Activated CD4-positive, alpha-beta T cell treated with anti-CD3 and anti-CD28 coated beads, Interleukin-2, amount 50 U/mL, for 4 hours (primary cell): ENCODE measurements at places on chromosomes 7 and 10.

DNA sequence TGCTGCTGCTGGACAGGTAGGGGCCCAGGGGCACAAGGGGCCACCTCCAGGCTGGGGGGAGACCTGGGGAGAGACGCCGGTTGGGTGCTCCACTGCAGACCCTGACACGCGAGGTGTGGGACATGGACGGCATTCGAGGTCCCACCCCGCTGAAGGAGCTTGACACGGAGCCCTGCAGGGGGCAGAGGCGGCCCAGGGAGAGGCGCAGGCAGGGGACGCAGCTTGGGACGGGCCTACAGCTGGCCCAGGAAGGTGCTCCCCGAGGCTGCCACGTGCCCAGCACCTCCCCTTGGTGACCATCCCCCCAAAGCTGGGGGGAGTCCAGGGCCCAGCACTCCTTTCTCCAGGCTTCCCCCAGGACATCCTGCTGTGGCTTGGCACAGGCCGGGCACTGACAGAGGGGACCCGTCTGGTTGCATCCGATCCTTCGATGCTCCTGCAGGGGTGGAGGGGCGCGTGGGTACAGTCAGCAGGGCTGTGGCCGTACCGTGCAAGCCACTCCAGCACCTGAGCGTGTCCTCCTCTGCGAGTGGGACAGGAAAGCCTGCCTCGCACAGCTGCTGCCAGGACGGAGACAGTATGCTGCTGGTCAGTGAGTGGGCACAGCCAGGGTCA lies 174.4 kb downstream of the ELFN1 start:
- DNase-seq, result no peak

GRCh38 chr7:144720710-144721109 lies 115.1 kb downstream of the TPK1 start:
- no peak for DNase-seq

DNA sequence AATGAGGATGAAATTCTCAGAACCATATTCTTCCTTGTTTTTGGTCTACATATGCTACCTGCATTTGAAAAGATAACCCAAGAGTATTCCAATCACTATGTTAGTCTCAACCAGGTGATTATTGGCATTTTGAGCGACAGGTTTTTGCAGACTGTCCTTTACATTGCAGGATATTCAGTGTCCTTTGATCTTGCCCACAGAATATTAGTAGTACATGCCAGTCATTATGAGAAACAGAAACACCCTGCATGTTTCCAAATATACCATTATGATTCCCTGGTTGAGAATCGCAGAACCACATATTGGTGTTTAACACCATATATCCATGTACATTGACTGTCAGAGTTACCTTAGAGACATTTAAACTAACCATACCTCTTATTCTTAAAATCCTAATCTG lies 30.6 kb downstream of the TMEM243 start:
- no peak for DNase-seq

- no peak for DNase-seq
Observed at GRCh38 chr10:58963101-58963534, 213.3 kb upstream of the PHYHIPL start.

DNA sequence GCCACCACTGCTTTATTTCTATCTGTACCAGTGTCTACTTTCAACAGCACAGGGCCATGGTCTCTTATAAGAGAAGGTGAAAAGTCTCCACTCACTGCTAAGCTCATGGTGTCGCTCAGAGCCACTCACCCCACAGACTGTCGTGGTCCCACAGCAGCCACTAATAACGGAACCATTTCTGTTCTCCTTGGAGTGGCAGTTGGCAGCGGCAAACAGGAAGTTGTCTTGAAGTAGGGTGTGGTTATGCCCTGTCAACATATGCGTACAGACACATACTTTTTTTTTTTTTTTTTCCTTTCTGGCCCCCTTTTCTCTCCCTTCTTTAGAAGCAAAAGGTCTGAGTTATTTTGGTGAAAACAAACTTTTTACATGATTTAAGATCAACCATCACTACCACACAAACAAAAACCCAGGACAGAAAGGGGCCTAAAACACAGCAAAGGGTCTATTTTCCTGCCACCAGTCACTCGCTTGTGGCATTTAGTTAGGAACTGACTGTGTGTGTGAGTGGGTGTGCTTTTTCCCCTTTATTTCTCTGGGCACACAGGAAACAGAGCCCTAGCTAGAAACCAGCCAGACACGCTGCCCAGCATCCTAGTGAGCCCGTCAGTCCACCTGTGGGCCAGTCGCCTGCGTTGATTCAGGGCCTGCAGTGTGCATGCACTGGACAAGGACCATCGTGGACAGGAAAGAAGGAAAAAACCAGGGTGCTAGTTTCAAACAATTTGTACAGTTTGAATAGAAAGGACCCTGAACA lies 96.7 kb upstream of the EFCAB10 start:
- peak; percentile 34 for DNase-seq

DNA sequence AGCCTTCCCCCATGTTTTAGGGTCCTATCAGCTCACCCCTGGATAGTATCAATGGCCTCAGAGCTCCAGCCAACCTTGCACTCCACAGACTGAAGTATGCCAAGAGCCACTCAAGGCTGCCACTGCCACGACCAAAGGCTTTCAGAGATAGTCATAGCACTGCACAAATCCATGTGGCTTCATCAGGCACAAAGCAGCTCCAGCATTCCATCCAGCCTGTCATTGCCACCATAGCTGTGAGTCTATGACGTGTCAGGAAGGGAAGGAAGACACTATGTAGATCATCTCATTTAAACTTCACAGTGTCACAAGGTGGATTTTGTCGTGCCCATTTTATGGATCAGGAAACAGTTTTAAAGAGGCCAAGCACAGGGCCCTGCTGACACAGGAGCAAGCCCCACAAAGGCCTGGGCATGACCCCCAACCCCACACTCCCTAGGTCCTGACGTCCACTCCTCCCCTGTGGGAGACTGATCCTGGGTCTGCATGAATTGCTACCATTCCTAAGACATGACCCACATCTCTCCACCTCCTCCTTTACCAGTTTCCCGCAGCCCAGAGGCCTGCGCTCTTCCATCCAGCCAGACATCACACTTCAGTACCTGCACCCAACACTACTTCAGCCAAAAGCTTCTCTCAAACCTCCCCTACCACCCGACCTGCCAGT lies 119.4 kb downstream of the DIP2C start:
- no peak for DNase-seq

GRCh38 chr7:139358541-139359365 lies 941 bp upstream of the LUC7L2 start:
- peak; percentile 45 for DNase-seq

GRCh38 chr7:108570146-108570755 lies 577 bp downstream of the DNAJB9 start:
- DNase-seq, result peak; percentile 18

GRCh38 chr7:133185512-133185911 lies 67.4 kb upstream of the EXOC4 start:
- DNase-seq, result no peak

- no peak for DNase-seq
Observed at GRCh38 chr7:138400400-138400886, 59.6 kb upstream of the TRIM24 start.

DNA sequence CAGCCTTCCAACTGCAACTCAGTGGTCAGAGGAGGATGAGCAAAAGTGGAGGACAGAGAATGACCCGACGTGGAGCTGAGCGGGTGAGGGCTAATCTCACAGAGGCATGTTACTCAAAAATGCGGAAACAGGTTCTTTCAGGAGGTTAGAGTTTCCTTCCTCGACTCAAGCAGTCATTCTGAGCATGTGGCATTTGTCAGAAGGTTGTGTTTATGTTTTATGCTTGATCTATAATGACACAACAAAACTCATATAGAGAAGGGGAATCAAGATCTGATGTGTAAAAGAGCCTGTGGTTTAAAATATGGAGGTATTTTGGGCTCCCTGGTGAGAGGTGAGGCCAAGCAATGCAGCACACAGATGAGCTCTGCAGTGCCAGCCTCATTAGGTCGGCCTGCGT lies 311.4 kb downstream of the ADARB2 start:
- no peak for DNase-seq

DNA sequence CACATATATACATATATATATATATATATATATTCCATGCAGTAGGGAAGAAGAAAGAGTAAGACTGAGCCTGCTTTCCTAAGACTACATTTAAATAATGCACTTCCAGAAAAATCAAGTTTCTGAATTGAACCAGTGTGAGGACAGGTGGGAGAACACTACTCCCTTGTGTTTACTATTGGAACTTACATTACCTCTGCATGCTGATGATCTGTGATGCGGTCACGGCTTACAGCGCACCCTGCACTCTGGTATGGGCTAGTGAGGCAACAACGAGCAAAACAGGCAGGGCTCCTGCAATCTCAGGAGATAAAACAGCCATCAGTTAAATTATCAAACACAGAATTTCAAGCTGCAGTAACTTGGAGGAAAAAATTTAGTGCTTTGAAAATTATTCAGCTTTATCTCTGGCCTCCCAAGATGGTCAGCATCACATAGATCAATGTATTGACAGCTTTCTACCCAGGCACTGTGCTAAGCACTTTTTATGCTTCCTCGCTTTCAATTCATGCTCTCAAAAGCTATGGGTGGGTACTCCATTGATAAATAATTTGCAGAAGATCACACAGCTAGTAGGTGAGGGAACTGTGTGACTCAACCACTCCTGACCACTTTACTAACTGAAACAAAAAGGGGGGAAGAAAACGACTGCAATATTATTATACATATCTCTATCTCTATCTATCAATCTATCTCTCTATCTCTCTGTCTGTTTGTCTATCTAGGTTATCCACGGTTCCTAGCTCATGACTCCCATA lies 20.5 kb upstream of the SLC16A12 start:
- DNase-seq, result no peak

GRCh38 chr7:36600314-36600682 lies 124.0 kb downstream of the AOAH start:
- no peak for DNase-seq

DNA sequence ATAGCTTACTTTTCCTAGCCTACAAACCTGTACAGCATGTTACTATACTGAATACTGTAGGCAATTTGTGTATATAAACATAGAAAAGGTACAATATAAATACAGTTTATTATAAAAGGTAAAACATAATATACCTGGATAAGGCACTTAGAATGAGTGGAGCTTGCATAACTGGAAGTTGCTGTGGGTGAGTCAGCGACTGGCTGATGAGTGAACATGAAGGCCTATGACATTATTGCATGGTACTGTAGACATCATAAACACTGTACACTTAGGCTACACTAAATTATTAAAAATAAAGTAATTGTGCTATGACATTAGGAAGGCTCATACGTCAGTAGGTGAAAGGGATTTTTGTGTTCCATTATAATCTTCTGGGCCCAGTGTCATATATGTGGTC lies 228.8 kb downstream of the HDAC9 start:
- no peak for DNase-seq

DNA sequence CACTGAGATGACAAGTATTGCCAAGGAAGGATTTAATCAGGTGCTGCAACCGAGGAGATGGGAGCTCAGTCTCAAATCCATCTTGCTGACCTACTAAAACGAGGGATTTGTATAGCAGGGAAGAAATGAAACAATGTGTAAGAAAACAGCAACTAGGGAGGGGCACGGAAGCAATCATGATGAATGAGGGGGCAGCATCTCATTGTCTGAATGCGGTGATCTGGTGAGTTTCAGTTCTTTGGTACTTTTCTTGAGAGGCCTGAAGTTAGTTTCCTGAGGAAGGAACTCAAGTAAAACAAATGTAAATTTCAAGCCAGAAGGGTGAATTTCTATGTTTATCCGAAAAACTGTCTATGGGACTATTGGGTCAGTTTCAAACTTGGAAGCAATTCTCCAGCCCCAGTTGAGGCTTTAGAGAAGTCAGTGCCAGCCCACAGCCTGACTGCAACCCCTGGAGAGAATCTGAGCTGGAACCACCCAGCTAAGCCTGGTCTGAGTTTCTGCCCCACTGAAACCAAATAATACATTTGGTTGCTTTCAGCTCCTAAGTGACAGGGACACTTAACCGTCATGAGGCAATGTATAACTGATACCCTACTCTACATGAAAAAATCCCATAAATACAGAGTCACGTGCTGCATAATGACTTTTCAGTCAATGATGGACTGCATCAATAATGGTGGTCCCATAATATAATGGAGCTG lies 45.8 kb upstream of the TNS3 start:
- DNase-seq, result no peak

DNA sequence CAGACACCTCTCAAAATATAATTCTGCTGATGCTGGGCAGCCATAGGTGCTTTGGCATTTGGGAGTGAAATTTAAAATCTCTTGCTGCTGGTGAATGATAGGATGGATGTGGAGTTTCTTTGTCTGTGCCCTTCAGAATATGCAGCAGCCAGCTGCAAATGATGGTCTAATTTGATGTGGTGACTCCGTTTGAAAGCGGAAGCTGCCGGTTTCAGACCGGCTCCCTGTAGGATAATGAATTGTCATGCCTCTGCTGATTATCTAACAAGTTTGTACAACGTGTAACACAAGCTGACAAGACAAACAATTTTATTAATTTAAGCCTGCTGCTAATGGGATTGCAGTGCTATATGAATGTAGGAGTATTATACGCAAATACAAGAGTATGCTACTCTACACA lies 103.5 kb downstream of the SND1 start:
- DNase-seq, result no peak

GRCh38 chr10:102612964-102613275 lies 31.4 kb upstream of the TRIM8 start:
- DNase-seq, result peak; percentile 47

DNA sequence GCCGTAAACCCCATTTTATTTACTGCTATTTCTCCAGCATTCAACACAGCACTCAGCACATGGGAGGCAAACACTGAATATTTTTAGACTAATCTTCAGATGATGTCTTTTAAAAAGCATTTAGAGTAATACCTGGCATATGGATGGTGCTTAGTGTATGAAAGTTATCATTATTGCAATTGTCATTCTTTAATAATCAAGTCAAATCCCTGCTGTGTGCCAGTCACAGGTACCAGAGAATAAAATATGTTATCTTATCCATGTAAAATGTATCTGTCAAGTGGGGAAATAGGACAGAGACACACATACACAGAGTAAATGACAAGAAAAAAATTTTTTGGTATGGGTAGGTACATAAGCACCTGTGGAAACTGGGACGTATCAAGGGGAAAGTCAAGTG lies 18.5 kb downstream of the ANKRD22 start:
- no peak for DNase-seq

- no peak for DNase-seq
Observed at GRCh38 chr7:155344270-155344617, 46.6 kb downstream of the INSIG1 start.

- DNase-seq, result no peak
Observed at GRCh38 chr7:105269397-105269796, 119.3 kb downstream of the SRPK2 start.

DNA sequence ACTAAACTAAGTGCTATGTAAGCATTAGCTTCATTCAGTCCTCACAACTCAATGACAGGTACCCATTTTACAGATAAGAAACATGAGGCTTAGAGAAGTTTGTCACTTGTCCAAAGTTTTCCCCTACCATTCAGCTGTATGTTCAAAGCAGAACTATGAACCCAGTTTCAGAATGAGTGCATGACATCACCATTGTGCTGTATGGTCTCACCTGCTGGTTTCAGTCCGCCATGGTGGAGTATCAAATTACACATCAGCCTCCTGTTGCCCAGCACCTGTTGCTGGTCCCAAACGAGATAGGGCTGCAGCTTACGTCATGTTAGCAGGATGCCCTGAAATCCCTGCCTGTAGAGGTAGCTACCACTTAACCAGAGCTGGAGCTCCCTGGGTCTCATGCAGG lies 95.0 kb downstream of the DYNC1I1 start:
- DNase-seq, result no peak
